GM23248 (cell line): ENCODE measurements at places on chromosomes 5 and 9. TPM values are rescaled to one million over a fixed set of nuclear protein-coding genes. Genes with fewer than 3 reads are reported as not detected.

GABRA6 gene
- total RNA-seq = not detected in 2 replicates

PCDHGB7 gene
- 14.2 and 14.8 TPM in 2 replicates for total RNA-seq

MFAP3 gene
- total RNA-seq = 88.8 and 110 TPM in 2 replicates

PTGDS gene
- not detected in 2 replicates for total RNA-seq

POLK gene
- total RNA-seq = 20.7 and 25.7 TPM in 2 replicates

ST6GALNAC6 gene
- 78.8 and 88.0 TPM in 2 replicates for total RNA-seq

CARTPT gene
- not detected in 2 replicates for total RNA-seq

FBLL1 gene
- total RNA-seq = 1.3 TPM in 1 of 2 replicates, not detected in the other

PCDHGB3 gene
- 2.8 and 4.0 TPM in 2 replicates for total RNA-seq

SMIM32 gene
- total RNA-seq = not detected in 2 replicates

GRAMD2B gene
- total RNA-seq = 88.5 and 90.4 TPM in 2 replicates

KCNT1 gene
- total RNA-seq = not detected in 2 replicates

HACD4 gene
- 4.7 and 7.5 TPM in 2 replicates for total RNA-seq

SMIM33 gene
- not detected in 2 replicates for total RNA-seq

IFNB1 gene
- not detected in 2 replicates for total RNA-seq

PRSS3 gene
- total RNA-seq = 15.1 and 30.7 TPM in 2 replicates

PCDHA1 gene
- total RNA-seq = not detected in 2 replicates

CARD6 gene
- 7.1 and 7.5 TPM in 2 replicates for total RNA-seq

SHOC1 gene
- total RNA-seq = not detected in 2 replicates

PDGFRB gene
- total RNA-seq = 189 and 205 TPM in 2 replicates

HEMGN gene
- not detected in 2 replicates for total RNA-seq

PCDHGA8 gene
- total RNA-seq = 0.86 and 1.5 TPM in 2 replicates

LHX6 gene
- total RNA-seq = not detected in 2 replicates

FGF18 gene
- total RNA-seq = not detected in 2 replicates

ANKRD18A gene
- not detected in 2 replicates for total RNA-seq

SLC46A2 gene
- total RNA-seq = not detected in 2 replicates

CMBL gene
- 4.0 and 4.2 TPM in 2 replicates for total RNA-seq

LECT2 gene
- 0.32 TPM in 1 of 2 replicates, not detected in the other for total RNA-seq

ANKRD20A1 gene
- total RNA-seq = not detected in 2 replicates

HBEGF gene
- total RNA-seq = 7.5 and 9.5 TPM in 2 replicates

CEMIP2 gene
- total RNA-seq = 29.3 and 40.4 TPM in 2 replicates

QRFP gene
- total RNA-seq = not detected in 2 replicates

LURAP1L gene
- 16.2 and 30.4 TPM in 2 replicates for total RNA-seq

CCDC192 gene
- total RNA-seq = not detected in 2 replicates

SVEP1 gene
- 47.3 and 50.5 TPM in 2 replicates for total RNA-seq

SLC35A4 gene
- 11.8 and 19.6 TPM in 2 replicates for total RNA-seq

BSPRY gene
- total RNA-seq = not detected in 2 replicates

ADGRD2 gene
- not detected in 2 replicates for total RNA-seq

STING1 gene
- 75.0 and 87.8 TPM in 2 replicates for total RNA-seq

OLFM1 gene
- total RNA-seq = 17.0 and 18.6 TPM in 2 replicates

PCDHB10 gene
- total RNA-seq = 1.3 and 2.9 TPM in 2 replicates

TXNDC8 gene
- not detected in 2 replicates for total RNA-seq

FAM81B gene
- not detected in 2 replicates for total RNA-seq

PRR16 gene
- 32.5 and 33.0 TPM in 2 replicates for total RNA-seq

FSD1L gene
- total RNA-seq = 1.3 and 2.7 TPM in 2 replicates

ARL14EPL gene
- total RNA-seq = not detected in 2 replicates
